ENCODE measurements at places on chromosomes 4 and X.

DNA sequence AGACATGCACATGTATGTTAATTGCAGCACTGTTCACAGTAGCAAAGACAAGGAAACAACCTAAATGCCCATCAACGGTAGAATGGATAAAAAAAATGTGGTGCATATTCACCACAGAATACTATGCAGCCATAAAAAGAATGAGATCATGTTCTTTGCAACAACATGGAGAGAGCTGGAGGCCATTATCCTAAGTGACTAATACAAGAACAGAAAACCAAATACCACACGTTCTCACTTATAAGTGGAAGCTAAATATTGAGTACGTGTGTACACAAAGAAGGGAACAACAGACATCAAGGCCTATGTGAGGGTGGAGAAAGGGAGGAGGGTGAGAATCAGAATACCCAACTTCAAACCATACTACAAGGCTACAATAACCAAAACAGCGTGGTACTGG, 17.4 kb upstream of the LNX1 start:
- no peak for DNase-seq

DNA sequence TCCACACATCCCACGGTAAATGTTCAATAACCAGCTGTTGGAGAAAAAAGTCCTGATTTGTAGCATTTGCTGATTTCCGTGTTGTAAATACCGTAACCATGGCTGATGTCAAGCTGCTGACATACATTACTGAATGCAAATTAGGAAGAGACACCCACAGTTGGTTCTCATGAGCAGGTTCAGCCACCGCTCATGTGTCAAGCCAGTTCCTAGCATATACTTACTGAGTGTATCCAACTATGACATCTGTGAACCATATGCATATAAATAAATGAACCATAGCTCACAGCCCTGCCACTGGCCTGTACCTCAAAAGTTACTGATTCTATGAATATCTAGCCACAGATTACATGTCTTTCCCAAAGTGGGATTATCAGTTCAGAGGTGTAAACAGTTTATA, 29.5 kb downstream of the FHDC1 start:
- DNase-seq = peak; percentile 24

- no peak for DNase-seq
Measured at GRCh38 chr4:184680698-184681097, 31.2 kb downstream of the PRIMPOL start.

DNA sequence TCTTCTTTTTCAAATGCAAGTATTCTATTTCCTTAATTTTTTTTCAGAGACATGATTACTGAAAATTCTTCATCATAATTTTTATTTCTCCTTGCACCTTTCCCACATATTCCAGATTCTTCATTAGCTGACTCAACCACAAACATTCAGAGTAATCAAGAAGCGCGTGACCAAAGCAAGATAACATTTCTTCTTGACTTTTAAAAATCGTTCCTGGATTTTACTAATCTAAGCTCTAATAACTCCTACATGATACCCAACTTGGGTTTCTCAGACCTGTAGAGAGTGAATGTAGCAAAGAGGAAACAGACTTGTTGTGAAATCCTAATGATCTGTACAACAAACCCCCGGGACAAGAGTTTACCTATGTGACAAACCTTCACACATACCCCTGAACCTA, 615.0 kb downstream of the TMA16 start:
- DNase-seq = no peak

- DNase-seq = no peak
Measured at GRCh38 chr4:64384237-64385203, 24.7 kb downstream of the TECRL start.

- DNase-seq = no peak
Measured at GRCh38 chr4:138450546-138451275, 208.6 kb upstream of the SLC7A11 start.

DNA sequence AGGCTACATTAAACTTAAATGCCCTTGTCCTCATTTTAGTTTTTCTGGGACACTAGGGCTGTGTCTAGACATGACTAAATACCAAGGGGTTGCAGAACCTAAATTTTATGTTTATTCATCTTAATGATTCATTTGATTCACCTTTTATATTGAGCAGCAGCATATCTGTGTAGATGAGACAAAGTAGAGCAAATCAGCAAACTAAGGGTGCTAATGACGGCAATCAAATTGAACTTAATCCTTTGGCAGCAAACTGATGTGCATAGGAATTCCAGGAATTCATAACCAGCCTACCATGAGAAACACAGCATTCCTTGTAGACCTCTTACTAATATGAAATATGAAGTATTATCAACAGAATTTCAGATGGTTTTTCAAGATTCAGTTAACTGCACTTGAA, 25.1 kb downstream of the EPHA5 start:
- no peak for DNase-seq

- DNase-seq = no peak
Measured at GRCh38 chr4:138393886-138394610, 151.9 kb upstream of the SLC7A11 start.

DNA sequence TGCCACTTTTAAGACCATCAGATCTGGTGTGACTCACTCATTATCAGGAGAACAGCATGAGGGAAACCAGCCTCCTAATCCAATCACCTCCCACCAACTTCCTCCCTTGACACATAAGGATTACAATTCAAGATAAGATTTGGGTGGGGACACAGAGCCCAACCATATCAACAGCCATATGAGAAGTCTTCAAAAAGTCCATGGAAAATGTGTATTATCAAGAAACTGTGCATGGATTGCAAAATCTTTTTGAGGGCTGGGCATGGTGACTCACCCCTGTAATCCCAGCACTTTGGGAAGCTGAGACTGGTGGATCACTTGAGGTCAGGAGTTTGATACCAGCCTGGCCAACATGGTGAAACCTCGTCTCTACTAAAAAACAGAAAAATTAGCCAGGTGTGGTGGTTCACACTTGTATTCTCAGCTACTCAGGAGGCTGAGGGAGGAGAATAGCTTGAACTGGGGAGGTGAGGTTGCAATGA, 17.8 kb upstream of the RPL39 start:
- DNase-seq = no peak

GRCh38 chrX:13581554-13581953, 12.2 kb downstream of the EGFL6 start:
- DNase-seq = no peak

DNA sequence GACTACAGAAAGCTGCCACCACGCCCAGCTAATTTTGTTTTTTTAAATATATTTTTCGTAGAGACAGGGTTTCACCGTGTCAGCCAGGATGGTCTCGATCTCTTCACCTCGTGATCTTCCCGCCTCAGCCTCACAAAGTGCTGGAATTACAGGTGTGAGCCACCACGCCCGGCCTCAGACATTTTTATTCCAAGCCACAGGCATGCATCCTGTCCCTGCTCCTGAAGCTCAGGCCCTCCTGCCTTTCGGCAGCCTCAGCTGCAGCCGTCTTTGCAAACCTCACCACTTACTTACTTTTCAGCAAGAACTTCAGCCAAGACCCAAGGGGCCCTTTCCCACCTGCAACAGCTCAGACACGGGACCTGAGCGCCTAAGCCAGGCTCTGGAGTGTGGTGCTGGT, 26.0 kb downstream of the FAM53A start:
- no peak for DNase-seq

- DNase-seq = no peak
Measured at GRCh38 chrX:71586929-71587328, 8.7 kb downstream of the GCNA start.

- DNase-seq = no peak
Measured at GRCh38 chr4:176645246-176645960, 147.3 kb downstream of the VEGFC start.

DNA sequence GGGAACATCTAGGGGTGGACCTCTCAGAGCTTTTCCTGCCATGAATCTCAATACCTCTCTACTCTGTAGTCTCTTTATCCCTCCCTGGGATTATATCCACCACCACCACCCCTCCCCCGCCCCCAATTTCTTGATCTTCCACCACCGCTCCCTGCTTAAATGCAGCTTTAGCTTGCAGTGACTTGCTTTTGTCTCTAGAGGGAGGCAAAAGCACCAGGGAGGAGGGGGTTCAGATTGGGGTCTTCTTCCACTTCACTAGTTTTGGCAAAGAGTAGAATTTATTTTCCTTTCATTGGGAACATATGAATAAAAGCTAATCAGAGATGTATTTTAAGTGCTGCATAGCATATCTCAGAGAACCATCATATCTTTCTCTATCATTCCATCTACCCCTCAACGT, 5.5 kb downstream of the ARHGAP36 start:
- no peak for DNase-seq

DNA sequence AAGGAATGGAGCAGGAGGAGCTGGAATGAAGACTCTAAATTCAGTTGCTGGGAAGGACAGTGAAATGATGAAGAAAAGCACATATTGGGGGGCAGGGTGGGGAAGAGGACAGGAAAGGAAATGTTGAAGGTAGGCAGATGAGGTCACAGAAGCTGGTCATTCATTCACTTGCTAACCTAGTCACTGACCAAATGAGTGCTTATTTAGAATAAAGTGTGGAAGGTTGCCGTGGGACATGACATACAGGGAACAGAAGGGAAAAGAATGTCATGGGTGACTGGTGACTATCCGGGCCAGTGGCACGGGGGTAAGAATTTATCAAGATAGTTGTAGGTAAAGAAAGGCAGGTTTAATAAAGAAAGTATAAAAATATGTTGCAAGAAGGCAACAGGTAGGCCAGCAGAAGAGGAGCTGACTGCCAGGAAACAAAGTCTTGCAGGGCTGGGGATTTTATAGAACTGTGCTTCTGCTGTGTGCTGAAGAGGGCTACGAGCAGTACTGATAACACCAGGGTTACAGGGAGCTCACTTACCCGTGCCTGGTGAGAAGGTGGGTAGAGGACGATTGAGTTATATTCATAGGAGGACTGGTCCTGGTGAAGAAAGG, 31.9 kb upstream of the TLR3 start:
- no peak for DNase-seq

DNA sequence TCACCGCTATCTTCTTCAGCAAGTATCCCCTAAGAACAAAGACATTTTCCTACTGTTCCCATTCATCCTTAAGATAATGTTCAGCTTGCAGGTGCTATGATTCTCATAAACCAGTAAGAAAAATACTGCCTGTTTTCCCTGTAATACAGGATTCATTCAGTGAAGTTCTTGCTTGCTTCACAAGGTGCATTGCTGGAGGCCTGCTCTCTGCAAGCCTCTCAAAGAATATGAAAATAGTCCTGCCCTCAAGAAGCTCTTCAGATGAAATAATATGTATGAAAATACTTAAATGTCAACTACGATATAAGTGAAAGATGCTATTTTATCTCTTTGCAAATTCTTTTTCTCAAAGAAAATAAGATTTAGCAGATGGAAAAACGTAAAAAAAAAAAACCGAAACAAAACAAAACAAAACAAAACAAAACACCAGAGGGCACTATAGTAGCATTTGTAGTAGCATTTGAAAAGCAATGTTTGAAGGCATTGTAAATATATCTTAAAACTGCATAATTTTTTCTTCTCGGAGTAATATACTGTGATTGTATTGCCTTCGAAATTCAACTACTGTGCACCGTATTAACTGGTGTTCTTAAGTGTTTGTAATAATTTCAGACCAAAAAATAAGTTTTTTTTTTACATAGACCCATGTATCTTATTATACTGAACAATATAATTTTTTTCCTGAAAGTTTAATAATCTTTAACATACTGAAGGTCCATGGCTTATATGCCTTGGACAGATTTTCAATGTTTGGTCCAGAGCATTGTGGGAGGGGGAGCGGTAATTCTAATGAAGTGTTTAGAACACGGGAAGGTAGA, 26.0 kb downstream of the ADH4 start:
- DNase-seq = no peak

DNA sequence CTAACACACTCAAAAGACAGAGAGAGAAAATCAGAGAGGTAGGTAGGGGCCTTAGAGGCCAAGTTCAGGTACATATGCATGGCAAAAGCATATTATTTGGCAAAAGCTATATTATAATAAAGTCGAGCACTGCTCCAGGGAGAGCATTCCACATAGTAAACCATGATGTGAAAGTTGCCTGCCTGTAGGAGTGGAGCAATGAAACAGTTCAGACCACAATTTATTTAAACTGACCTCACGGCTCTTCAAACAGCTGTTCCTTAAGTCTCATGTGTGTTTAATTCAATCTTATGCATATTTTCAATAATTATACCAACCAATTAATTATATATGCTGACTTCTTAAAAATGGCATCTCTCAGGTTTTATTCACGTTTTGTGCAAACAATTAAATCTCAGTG, 3.3 kb downstream of the RFC1 start:
- no peak for DNase-seq

DNA sequence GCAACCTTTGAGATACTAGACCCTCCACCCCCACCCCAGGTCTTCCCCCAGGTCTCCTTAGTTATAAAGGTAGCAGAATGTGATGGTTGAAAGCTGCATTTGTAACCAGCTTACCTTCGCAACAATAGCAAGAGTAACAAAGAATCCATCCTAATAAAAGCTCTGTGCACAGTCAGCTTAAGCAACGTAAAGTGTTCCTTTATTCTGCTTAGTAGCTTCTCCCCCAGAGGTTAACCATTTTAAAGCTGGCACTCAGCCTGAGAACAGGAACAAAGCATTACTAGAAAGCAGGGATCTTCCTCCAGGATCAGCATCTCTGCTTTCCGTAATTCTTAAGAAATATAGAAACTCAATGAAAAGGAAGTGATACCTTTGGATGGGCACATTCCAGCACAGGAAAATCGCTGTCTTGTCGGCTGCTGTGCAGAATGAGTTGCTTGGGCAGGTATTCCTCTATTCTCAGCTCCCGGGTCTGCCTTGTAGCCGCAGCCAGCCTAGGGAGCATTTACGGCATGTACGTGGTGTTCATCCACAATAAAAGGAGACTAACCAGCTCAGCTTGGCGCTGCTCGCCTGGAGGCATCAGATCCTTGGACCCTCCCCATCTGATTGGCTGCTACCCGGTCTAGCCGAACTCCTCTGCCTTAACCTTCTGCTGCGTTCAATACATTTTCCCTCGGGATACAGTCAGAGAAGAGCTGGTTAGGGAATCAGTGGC, 113.0 kb upstream of the TLR3 start:
- DNase-seq = no peak

- peak; percentile 65 for DNase-seq
Measured at GRCh38 chr4:148444296-148445070, 2.3 kb upstream of the NR3C2 start.

GRCh38 chrX:1273896-1274295, 5.3 kb downstream of the CSF2RA start:
- DNase-seq = no peak

DNA sequence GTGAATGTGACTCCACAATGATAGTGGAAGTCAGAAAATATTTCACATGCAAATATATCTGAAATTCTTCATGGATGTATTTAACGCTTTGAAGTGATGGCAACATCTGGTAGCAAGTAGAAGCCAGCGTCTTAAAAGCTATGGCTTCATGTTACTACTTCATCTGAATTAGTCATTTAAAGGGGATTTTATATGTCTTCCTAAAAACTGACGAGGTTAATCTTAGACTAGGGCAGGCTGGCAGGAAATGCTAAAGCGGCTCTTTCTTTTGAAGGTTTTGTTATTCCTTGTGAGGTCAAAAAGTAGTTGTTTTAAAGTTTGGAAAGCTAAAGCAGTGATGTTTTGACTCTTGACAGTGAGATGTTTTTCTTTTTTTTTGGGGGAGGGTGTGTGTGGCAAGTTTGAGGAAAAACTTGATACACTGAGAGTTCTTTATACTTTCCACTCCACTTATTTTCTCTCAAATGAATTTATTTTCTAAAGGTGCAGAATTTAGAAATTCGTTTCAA, 22.6 kb downstream of the PLS3 start:
- DNase-seq = no peak

- no peak for DNase-seq
Measured at GRCh38 chrX:40818236-40818635, 82.9 kb upstream of the MED14 start.
